ENCODE measurements at places on chromosomes 7 and 10.

DNA sequence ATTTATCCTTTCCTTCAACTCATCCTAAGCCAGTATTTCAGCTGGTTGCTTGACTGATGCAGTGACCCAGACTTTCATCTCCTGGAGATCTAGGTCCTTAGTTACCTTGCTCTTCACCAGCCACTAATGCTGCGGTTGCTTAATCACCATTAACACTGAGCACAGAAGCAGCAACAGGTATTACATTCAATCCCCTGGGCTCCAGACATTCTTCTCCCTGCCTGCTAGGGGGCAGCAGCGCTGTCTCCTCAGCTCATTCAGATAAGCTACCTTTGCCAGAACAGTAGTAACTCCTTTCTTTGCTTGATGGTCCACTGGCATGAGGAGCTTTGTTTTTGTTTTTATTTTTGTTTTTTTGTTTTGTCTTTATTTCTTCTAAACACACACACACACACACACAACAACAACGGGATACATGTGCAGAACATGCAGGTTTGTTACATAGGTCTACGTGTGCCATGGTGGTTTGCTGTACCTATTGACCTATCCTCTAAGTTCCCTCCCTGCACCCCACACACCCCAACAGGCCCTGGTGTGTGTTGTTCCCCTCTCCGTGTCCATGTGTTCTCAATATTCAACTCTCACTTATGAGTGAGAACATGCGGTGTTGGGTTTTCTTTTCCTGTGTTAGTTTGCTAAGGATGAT, 1043.2 kb upstream of the C7orf33 start:
- DNase-seq, result peak; percentile 22

- no peak for DNase-seq
Measured at GRCh38 chr10:129955601-129956285, 8.3 kb downstream of the EBF3 start.

GRCh38 chr7:47374538-47374937, 207.4 kb downstream of the TNS3 start:
- no peak for DNase-seq

DNA sequence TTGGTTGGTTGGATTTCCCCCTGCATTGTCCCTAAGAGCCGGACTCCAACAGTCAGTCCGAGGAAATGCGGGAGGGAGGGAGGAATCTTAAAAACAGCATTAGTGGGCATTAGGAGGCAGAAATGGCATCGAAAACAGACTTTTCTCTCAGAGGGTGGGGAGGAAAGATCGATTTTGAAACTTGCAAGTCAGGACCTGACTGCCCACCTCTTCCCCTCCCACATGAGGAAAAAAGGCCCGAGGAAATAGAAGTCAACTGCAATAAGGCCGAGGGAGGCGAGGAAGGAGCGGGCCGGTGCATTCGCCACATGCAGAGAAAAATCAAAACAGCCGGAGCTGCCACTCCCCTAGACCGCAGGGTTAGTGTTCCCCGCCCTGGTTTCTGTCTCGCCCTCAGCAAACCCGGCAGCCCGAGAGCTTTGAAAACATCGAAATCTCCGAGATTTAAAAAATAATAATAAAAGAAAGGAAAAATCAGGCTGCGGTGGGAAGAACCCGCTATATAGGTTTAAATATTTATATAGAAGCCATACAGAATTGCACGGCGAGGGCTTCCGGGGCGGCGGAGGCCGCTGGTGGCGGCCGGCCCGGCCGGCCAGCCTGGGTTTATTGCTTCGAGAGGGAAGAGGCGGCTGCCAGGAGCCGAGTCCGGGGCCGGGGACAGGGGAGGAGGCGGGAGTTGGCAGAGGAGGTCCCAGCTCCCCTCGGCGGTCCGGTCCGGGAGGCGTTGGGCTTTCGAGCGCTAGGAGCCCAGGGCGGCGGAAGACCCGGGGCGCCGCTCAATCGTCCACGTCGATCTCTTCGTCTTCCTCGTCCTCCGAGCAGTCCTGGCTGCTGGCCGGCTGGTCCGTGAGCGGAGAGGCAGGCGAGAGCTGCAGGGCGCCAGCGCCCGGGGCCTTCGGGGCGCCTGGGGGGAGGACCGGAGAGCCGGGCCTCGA, 2.5 kb downstream of the LBX1 start:
- DNase-seq, result no peak

- no peak for DNase-seq
Measured at GRCh38 chr7:12017046-12017445, 185.0 kb upstream of the THSD7A start.

GRCh38 chr10:132265890-132266496, 41.8 kb downstream of the STK32C start:
- DNase-seq, result no peak

- DNase-seq, result peak; percentile 88
Measured at GRCh38 chr7:44639671-44640321, 33.4 kb downstream of the OGDH start.

DNA sequence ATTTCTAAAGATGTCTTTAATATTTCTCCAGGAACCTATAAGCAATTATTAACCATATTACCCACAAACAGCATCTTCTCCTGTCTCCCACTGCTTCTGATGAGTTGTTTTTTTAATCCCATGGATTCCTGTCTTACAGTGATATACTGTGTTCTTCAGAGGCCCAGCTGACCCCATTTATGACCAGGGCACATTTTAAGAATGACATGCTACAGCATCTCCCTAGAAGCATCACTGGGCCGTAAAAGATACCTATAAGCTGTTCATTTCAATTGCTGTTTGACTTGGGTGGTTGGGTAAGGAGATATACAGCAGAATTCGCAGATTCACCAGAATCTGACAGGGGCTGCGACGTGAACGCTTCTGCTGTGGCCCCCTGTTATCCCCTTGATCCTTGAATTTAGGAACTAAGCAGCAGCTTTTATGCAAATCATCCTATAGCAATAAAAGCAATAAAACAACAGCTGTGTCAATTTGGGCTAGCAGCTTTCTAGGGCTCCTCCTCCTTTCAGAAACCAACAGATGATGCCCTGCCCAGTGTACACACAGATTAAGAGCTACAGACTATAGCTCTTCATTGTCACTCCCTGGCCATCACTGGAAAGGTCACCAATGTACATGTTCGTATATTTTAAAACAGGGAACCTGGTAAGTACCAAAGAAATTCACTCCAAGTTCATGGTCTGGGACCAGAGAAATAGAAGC, 86.8 kb downstream of the CPEB3 start:
- DNase-seq, result no peak

DNA sequence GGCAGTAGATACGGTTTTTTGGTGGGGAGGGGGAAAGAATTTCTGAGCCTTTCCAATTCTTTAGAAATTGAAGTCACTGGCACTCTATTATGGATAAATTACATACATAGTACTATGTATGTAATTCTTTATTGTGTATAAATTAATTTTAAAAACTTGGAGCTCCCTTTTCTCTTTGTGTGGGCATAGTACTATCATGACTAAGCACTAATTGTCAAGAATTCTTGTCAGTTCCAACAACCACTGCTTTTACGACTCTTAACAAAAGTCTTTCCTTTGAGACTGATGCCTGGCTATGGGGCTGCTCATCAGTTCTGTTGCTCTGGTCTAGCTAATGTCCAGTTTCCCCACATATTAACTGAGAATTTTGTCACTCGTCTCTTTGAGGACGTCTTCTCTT, 365.3 kb upstream of the RNF32 start:
- DNase-seq, result no peak

DNA sequence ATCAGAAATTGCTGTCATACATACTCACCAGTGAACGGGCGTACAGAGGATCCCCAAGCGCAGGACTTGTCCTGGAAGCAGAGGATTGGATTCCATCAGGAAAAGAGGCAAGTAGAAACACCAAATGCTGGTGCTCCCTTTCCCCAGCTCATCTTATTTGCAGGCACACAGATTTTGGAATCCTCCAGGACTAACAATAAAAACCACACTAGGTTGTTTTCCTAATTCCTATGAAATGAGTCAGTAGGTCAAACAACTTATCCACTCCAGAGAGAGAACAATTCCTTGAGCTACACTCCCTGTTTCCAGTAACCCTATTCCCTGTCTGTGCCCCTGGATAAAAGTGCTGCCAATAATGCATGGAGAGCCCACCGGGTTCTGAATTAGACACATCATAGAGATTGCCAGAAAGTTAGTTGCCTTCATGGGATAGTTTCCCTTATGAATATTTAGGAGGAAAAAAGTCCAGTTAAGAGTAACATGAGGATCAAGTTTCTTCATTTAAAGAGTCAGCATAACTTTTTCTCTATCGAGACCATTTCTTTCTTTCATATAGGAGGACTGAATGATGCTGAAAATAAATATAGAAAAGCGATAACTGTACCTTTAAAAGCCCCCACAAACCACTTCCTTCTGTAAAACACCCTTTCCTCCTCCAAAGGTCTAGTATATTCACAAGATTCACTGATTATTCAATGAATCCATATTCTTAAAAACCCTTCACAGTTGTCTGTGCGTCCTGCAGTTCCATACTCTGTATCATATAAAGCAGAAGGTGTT, 178.3 kb upstream of the KLF14 start:
- peak; percentile 93 for DNase-seq

- DNase-seq, result no peak
Measured at GRCh38 chr10:11602919-11603523, 8.4 kb downstream of the USP6NL start.
